ENCODE measurements at places on chromosomes 5 and 9.

DNA sequence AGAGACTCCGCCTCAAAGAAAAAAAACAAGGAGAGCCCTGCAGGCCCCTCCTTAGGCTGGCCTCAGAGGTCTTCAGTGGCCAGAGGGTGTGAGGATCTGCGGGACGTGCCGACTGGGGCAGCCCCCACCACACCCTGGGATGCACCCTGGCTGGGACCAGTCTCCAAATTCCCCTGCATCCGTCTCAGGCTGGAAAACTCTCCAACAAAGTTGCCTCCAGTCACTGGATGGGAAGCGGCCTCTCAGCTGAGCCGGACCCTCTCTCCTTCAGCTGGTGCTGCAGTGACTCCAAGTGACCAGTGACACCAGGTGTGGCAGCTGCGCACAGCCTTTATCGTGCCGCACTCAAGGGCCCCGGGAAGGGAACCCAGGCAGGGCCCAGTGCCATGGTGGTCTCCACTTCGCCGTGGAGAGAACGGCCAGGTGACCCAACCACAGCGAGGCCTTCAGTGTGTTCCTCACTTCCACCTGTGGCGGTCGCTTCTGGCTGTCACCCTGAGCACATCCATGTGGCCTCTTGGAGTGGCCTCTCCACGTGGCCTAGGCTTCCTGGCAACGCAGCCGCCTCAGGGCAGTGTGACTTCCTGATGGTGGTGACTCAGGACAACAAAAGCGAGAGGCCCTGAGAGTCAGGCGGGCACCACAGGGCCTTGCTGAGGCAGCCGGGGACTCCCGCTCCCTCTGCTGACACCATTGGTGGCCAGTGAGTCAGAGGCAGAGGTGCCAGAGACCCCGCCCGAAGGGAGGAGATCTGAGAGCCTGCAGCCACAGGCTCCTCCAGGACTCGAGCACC is 19.3 kb upstream of the CAMSAP1 start:
- peak; percentile 88 for DNase-seq

GRCh38 chr9:90012949-90013348 is 408.1 kb downstream of the GADD45G start:
- no peak for DNase-seq

DNA sequence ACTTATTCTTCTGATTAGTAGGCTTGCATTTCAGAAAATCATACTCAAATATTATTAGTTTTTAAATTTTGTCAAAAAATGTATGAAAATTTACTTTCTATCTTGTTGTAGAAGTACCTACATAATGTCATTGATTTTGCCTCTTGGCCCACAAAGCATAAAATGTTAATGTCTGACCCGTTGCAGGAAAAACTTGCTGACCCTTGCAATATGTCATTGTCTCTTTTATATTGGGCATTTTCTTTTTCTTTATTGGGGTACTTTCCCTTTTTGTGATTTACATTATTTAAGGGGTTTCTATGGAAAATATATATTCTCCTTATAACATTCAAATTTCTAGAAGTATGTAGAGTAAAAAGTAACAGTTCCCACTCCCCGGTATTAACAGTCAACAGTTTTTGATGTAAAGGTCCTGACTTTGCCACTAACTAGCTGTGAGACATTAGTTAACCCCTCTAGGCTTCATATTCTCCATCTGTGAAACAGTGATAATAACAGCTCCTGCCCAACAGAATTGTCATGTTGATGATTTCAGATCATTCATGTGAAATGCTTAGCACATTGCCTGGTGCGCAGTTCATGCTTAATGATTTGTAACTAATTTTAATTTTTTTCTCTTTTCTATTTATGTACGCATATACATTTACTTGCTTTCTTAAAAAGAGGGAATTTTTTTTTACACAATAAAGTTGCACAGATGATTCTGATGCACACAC is 243.2 kb downstream of the ARHGAP26 start:
- DNase-seq = no peak

GRCh38 chr5:142938266-142938880 is 168.2 kb downstream of the ARHGAP26 start:
- DNase-seq = no peak

- no peak for DNase-seq
Observed at GRCh38 chr9:90975781-90976538, 174.3 kb downstream of the SYK start.

DNA sequence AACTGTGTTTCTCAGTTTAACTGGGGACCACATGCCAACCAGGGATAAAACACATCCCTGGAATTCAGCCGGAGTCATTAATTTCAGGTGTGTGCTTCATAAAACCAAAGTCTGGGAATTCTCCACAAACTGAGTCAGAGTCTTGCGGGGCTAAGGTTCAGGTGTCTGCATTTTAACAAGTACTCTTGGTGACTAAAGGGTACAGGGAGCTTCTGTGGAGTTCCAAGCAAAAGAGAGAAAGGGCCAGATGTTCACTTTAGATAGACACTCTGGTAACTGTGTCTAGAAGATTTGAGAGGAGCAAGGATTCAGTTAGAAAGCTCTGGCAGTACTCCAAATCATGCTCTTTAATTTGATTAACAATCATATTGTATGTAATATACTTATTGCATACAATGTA is 4.0 kb downstream of the NADK2 start:
- DNase-seq = no peak

DNA sequence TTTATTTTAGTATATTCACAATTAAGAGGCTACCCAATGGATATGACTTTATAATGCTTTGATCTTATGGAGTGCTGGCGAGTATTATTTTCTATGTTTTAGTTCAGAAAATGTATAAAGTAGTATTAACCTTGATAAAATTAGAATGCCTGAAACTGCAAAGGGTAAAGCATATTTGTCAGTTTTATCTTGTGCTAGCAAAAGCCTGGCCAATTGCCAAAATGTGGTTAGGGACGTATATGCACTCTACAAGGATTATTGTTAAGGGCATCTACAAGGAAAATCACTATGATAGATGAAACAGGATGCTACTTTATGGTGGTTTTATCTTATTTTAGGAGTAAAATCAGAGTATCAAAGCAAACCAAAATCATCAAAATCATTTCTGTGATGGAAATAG is 281.7 kb downstream of the CCDC171 start:
- no peak for DNase-seq

GRCh38 chr5:41773799-41774198 is 96.4 kb downstream of the OXCT1 start:
- no peak for DNase-seq

DNA sequence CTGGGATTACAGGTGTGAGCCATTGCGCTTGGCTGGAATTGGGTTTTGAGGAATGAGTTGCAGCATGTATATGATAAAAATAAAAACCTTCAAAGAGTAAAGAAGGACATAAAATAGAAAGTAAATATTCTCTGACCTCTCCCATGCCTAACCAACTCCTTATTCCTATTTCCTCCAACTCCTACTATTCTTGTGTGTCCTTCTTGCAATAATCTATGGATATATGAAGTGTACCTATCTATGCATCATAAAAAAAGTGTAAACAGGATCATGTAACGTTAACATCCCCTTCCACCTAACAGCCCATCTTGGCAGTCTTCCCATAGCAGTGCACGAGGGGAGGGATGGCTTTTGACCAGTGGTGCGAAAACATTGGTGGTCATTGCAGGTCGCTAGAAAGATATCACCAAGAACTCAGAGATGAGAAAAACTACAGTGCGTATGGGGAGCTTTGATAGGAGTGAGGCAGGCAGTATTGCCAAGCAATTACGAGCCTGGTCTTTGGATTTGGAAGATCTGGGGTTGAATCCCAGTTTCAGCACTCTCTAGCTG is 69.9 kb downstream of the PPARGC1B start:
- DNase-seq = no peak

DNA sequence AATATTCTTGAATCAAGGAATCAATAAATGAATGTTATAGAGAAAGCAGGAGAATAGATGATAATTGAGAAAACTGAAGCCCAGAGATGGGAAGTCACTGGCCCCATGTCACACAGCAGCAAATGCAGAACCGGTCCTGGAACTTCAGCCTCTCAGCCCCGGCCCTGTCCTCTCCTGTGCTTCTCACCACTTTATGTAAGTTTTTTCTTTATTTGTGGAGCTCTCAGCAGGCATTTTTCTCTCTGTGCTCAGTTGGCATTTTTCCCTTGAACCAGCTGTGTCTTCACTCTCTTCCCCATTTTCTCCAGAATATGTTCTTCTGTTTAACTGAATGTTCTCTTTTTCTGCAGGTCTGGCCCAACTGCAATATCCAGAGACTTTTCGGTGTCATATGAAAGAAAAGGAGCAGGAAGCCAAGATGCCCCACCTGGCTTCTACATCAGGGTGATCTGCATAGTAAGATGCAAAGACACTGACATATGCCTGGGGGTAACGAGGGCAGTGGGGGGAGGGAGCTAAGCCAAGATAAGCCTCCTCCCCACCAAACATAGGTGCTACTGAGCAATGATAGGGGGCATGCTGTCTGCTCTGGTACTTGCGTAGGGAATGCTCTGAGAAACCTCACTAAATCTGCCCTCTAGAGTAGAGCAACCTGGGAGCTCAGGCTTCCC is 12.8 kb upstream of the LCP2 start:
- no peak for DNase-seq

GRCh38 chr9:110807956-110808598 is 139.5 kb downstream of the MUSK start:
- no peak for DNase-seq

GRCh38 chr9:93091453-93092081 is 4.5 kb upstream of the CARD19 start:
- peak; percentile 84 for DNase-seq

DNA sequence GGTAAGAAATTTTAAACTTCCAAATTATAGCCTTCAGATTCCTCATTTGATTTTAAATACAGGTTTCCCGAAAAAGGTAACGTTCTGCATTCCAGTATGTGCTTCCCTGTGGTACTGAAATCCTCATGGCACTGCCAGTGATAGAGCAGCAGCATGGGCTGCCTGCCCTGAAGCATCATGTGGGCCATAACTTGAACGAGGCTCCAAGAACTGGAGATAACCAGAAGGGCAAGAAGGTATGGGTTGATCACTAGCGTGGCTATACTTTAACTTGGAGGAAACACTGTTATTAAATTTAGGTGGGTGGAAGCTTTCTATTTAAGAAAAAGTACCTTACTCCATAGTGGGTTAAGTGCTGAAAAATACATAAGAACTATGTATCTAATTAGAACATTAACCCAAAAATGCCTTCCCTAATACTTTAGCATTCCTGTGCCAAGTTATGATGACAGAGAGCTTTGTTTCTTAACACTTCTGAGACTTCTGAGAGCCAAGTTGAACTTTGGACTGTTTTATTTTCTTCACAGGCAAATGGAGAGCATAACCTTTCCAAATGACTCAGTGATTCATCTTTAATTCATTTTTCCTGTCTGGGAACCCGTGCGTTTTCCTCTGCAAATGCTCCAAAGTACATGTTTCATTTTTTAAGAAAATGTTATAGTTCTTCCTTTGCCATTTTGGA is 191.5 kb upstream of the GNA14 start:
- no peak for DNase-seq

DNA sequence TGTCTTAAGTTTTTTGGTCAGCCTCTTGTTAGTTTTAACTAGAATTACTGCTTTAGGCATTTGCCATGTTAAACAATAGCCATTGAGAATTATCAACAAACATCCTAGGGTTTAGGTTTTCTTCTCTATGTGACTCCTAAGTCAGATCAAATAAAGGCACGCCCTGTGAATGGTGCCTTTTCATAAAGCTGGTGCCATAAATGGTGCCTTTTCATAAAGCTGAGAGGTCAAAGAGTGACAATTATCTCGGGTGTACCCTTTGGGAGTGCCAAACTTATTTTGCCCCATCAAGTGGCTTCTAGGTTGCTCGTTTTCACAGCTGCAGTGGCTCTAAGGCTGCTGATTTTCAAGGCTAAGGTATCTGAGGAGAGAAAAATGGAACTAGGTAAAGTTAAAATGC is 391.6 kb downstream of the DMRTA1 start:
- DNase-seq = no peak

DNA sequence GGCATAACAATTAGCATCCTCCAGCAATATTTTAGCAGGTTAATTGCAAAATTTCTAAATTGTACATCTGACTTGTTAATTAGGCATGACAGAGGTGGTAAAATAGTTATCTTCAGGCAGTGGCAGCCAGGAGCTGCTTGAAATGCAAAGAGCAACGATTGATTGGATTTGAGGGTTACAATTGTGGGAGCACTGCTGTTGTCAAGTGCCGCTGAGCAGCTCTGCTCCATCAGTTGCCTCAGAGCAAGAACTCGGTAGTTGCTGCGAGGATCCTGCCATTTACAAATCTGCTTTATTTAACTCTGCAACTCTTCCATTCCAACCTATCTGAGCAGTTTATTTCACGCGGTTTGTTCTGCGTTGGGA is 12.6 kb downstream of the PBX3 start:
- DNase-seq = no peak

DNA sequence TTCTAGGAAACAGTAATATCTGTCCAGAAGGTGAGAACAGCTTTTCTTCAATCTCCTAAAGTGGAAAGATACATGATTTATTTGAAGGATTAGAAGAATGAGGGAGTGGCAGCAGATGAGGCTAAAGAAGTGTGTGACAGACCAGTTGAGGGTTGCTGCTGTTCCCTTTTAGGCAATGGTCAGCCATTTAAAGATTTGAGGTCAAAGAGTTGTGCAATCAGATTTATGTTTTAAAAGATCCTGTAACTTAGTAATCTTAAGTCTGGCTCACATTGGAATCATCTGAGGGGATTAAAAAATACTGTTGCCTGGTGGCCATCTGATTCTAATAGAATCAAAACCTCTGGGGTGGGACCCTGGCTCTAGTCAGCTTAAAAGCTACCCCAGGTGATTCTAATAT is 4.3 kb upstream of the SGCD start:
- DNase-seq = no peak

DNA sequence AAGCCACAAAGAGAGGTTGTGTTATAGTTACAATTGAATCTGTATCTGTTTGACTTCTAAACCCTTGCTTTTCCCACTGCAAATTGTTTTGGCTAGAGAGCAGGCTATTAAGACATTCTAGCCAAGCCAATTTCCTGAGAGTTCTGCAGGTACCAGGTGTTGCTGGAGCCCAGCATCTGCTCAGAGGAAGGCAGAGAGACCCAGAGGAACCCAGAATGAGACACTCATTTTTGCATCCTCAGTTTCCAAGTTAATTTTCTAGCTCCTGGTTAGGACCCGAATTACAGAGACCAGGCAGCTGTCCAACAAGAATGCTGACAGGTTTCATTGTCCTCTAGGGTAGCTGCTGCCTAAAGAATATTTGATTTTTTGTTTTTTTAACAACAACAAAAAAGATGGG is 266.2 kb downstream of the TRIM32 start:
- no peak for DNase-seq

DNA sequence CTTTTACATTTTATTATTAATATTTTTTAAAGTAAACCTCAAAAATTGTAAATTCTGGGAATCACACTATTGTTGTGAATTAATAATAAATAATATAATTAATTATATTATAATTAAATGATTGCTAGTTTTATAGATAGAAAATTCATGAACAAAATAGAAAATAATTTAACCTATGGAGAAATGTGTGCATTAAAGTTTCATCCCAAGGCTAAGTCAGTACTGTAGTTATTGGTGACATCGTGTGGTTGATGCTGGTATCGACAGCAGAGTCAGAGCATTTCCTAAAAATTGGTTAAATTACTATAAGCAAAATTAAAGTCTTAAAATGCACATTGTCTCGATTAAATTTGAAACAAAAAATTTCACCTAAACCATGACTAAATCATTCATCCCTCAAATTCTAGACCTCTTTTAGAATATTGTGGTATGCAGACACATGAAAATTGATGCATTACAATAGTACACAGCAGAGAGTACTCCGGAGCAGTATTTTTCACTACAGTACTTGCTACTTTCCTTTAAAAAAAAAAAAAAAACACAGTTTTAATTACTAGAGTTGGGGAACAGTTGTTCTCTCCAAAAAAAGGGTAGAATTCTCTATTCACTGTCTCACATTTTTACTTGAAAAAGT is 73.9 kb downstream of the RORB start:
- no peak for DNase-seq

Measured in activated effector memory CD4-positive, alpha-beta T cell treated with anti-CD3 and anti-CD28 coated beads, Interleukin-2, amount 50 U/mL, for 16 hours (primary cell).